Anterior cingulate cortex (tissue), 58 donors: ENCODE measurements at places on chromosomes 13 and 19.

DNA sequence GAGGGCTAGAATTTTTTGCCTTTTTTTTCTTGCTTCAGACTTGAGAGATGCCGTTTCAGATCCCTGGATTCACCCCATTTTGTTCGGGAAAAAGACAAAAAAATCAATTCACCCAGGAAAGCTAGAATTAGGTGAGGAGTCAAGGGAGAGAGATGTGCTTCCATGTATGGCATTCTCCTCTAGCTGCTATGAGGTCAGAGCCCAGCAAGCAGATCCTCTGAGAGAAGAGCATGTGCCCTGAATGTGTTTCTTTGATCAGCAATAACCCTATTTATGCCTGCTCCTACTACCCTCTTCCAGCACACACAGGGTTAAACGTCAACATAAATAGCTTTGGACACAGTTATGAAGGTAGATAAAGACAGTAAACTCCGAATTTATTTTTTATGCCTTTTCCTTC is 53.6 kb downstream of the NDFIP2 start:
- DNase-seq = no peak

DNA sequence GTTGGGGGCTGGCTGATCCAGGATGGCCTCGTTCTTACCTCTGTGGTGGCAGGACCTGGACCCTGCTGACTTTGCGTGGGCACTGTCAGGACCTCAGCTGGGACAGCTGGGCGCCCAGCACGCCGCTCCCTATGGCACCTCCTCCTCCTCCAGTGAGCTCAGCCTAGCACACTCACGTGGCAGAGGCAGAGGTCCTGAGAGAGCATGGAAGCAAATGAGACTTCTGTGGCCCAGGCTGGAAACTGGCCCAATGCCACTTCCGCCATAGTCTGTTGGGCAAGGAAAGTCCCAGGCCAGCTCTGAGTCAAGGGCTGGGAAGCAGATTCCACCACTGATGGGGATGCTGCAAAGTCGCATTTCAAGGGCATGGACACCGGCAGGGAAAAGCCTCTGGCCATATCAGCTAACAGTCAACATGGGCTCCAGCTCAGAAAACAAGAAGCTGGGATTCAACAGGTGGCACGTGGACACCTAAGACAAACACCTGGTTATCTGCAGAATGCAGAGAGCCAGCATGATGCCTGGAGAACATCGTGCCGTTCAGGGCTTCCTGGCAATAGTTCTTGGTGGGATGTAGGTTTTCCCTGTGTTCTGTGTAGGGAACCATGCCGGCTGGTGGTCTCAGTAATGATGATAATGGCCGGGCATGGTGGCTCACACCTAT is 16.7 kb downstream of the MYBPC2 start:
- DNase-seq = no peak

- DNase-seq = no peak
Measured at GRCh38 chr13:69970520-69970919, 137.1 kb upstream of the ATXN8OS start.

GRCh38 chr13:43058318-43058674 is 34.9 kb downstream of the DNAJC15 start:
- DNase-seq = no peak

DNA sequence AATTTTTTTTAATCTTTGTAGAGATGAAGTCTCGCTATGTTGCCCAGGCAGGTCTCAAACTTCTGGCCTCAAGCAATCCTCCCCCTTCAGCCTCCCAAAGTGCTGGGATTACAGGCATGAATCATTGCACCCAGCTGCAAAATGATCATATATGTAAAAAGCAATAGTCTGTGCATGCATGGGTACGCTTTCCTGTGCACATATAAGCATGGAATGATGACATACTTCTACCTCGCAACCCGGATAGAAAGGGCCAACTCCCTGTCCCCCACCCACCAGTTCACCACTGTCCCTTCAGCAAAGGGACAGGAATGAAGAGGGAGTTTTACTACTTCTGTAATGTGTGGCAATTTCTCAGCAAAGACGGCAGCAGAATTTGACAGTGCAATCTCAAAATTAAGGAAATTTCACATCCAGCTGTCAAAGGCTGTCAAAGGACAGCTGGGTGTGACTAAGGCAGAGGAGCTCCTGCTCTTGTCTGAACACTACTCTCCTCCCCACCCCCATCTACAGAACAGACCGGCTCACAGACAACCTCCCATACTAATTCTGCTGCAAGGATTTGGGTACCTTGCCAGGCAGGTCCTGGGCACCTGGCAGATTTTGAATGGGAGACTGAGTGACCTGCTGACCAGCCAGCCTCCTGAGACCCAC is 95.6 kb downstream of the TSHZ3 start:
- no peak for DNase-seq

- no peak for DNase-seq
Measured at GRCh38 chr13:45406421-45406820, 11.8 kb downstream of the SLC25A30 start.

GRCh38 chr19:12880551-12881171 is 588 bp downstream of the DNASE2 start:
- no peak for DNase-seq

- DNase-seq = no peak
Measured at GRCh38 chr13:26600343-26600742, 42.9 kb downstream of the WASF3 start.

DNA sequence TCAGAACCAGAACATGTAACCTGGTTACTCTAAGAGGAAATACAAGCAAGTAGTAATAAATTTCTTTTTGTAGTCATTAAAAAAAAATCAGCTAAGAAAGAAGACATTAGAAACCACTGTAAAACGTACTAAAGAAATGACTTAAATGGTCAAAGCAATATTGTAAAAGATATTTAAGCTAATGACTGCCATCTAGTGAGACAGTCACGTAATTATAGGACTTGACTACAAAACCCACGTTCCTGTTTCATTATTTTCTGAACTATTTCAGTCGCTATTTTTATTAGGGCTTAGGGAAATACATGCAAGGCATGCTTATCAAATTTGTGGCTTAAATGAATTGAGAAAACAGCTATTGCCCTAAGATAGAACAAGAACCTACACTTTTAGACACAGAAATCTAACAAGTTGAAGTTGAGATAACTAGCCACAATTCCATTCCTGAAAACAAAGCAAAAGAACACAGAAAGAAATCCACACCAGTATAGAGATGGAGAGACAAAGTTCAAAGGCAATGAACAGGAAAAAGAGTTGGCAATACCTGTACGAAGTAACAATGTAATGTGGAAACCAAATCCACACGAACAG is 17.9 kb downstream of the ALG5 start:
- no peak for DNase-seq

- DNase-seq = no peak
Measured at GRCh38 chr19:41350735-41351338, 2.9 kb downstream of the TGFB1 start.

GRCh38 chr13:51760592-51760991 is 43.4 kb downstream of the DHRS12 start:
- peak; percentile 22 for DNase-seq

GRCh38 chr19:54523403-54523802 is 20.8 kb downstream of the LAIR2 start:
- DNase-seq = no peak

GRCh38 chr19:1263188-1263587 is 5.9 kb upstream of the CIRBP start:
- DNase-seq = no peak

- no peak for DNase-seq
Measured at GRCh38 chr19:31693131-31693932, 344.1 kb upstream of the TSHZ3 start.

DNA sequence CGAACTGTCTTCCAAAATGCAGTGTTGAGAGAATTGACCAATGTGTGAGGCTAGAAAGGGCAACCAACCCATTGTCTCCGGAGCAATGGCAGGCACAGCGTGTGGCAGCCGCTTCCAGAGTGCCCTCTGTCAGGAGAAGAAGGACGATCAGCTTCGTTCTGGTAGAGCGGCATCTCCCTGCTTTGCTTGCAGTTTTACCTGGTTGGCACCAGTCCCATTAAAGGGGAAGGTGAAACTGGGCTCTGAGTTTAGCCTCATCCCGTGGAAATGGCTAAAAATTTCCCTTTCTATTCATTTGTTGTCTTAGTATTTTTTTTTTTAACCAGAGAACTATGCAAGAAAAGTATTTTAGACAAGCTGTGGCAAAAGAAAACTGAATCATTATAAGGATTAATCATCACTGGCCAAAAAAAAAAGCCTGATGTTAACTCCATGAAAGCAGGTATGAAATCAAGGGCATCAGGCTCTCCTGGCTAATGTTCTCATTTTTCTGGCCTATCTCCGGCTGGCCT is 81.5 kb upstream of the SLC7A1 start:
- DNase-seq = no peak

GRCh38 chr19:1447504-1447903 is 2.4 kb upstream of the APC2 start:
- DNase-seq = no peak

DNA sequence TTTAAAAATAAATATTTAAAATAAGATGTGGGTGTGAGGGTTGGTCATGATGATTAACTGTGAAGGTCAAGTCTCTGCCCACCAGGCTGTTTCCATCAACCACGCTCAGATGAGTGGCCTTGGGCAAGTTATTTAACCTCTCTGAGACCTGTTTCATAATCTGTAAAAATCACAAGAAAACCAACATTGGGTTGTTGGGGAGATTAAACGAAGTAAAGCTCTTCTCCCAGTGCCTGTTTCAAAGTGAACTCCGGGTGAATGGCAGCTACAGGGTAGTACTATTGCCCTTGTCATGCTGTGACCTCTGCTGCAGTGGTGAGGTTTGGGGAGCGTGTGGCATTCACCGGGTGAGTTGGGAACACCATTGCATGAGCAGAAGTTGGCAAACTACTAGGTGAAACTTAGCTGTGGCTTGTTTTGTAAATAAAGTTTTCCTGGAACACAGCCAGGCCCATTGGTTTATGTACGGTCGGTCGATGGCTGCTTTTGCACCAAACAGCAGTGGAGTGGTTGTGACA is 153.2 kb downstream of the USP12 start:
- no peak for DNase-seq

DNA sequence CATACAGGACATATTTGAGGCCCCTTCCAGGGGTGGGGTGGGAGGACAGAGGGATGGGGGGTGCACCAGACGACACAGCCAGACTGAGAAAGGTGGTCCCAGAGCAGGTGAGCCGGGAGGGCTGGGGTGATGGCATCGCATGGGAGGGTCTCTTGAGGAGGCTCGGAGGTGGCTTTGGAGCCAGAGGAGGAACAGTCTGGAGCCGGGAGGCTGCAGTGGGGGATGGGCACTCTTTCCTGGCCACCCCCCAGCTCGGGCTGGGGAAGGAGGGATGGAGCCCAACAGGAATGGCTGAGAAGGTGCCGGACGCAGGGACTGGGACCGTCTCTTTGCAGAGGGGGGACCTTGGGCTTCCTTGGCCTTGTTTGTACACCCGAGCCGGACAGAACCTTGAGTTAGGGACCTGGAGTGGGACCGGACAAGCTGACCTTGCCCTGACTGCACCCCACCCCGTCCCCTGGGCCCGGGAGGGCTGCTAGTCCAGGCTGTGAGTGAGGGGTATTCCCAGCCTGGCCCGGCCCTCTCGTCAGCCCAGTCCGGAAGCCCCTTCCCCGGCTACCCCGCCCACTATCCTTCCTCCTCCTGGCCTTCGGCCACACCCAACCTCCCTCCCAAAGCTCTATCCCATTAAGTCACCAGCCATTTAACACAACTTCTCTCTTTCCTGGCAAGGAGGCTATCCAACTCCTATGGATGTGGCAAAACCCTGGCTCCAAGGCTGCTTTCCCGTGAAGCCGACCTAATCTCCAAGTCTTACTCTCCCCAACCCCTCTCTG is 816 bp upstream of the TBXA2R start:
- no peak for DNase-seq

- DNase-seq = no peak
Measured at GRCh38 chr13:36029166-36029565, 102.0 kb downstream of the DCLK1 start.

DNA sequence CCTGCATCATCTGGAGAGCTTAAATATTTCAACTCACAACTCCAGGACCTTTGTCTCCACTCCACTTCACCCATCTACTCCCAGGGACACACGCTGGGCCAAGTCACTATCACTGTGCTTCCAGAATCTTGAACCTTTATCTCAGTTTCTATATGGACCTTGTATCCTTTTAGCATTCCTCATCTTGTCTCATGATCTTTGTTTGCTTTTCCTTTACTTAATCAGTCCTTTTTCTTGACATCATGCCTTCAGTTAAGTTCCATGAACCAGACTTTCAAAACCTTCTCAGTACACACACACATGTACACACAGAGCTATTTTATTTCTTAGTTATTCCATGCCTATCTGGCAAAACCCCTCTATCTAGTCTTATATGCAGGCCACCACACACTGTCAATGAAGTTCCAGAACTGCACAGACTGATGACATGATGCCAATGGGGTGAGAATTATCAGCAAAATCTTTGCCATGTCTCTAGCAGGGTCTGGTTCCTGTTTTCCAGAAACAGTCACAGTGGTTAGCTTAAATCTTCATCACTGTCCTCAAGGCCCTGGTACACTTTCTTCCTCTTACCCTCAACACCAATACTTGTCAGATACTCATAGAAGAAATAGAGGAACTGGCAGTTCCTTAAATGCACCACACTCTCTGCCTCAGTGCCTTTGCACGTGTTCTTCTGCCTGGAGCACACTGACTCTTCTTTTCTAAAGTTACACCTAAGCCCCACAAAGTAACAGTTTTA is 77.6 kb upstream of the STARD13 start:
- no peak for DNase-seq

DNA sequence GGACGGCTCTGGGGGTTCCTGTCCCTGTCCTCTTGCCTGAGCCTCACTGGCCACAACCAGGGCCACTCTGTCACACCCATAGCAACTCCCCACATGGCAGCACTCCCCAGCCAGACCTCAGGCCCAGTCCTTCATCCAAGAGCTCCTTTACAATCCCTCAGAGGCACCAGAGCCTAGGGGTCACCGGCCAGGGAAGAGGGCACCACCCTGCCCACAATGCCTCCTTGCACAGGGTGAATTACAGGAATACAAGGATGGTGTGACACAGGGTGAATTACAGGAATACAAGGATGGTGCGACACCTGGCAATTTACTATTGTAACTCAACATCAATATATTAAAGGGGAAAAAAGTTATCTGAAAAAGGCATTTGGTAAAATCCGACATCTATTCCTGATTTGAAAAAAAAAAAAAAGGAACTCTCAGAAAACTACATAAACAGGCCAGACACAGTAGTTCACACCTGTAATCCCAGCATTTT is 16.5 kb downstream of the MIER2 start:
- DNase-seq = no peak

- no peak for DNase-seq
Measured at GRCh38 chr13:42275506-42275905, 3.6 kb downstream of the AKAP11 start.

DNA sequence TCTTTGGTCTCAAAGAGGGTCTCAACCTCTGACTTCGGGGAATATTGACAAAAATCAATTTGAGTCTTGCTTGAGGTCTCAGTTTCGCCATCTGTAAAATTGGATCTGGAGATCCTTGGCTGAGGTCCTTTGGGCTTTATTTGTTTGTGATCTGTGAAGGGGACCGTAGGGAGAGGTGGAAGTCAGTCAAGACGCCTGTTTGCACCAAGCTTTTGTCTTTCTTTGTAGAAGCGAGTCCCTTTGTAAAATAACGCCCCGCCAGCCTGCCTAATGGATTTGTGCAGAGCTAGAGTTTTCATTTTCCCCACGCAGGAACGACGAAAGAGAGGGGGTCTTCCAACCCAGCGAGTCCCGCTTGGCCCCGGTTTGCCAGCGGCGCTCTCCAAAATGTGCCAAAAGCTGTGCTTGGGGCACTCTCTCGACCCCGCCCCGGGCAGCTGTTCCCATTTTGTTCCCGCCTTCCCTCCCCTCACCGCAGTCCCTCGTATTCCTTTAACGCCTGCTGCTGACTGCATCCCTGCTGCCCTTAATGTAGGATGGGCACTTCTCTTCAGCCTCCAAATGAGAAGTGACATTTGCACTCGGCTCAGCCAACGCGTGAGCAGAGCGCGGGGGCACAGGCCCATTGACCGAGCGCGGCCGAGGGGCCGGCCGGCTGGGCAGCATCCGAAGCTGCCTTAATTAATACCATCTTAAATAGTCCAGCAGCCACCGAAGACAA is 13.0 kb downstream of the ZIC5 start:
- DNase-seq = no peak
